ENCODE measurements at places on chromosomes 1 and 21. TPM values are rescaled to one million over a fixed set of nuclear protein-coding genes. Genes with fewer than 3 reads are reported as not detected.

CFHR5 gene
- total RNA-seq: not detected

INAVA gene
- 43.7 TPM for total RNA-seq

SMCP gene
- not detected for total RNA-seq

CYP4Z1 gene
- not detected for total RNA-seq

CITED4 gene
- 62.6 TPM for total RNA-seq

KCNT2 gene
- not detected for total RNA-seq

JAM2 gene
- total RNA-seq: not detected

RXFP4 gene
- not detected for total RNA-seq

TRIM67 gene
- 0.21 TPM for total RNA-seq

OR2T33 gene
- total RNA-seq: not detected

OLFM3 gene
- total RNA-seq: not detected

SPRR2F gene
- not detected for total RNA-seq

CHI3L1 gene
- total RNA-seq: not detected

C1orf167 gene
- total RNA-seq: not detected

PLCH2 gene
- total RNA-seq: 0.41 TPM

TENT5C gene
- total RNA-seq: 0.14 TPM

CD1C gene
- not detected for total RNA-seq
